NCI-H2029 treated with DMSO at 0.1 percent for 48 hours (cell line): ENCODE measurements at places on chromosomes 7 and 10.

- no peak for DNase-seq
These were observed 55.6 kb downstream of the DNAJB6 start for GRCh38 chr7:157392256-157393037.

DNA sequence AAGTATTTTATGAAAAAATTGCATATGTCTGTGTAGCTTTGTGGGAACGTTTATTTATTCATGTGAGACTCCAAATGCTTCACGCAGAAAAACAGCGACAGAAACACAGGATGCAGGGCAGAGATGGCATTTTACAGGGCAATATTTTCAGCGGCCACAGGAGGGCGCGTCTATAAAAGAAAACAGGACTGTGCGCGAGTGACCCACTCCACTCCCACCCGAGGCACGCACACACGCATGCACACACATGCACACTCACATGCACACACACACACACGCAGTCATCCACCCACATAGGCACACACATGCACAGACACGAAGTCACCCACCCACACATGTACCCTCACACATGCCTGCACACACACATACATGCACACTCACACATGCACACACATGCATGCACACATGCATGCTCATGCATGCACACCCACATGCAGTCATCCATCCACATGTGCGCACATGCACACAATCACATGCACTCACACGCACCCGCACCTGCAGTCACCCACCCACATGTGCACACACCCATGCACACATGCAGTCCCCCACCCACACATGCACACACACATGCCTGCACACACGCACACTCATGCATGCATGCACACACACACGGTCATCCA lies 96.3 kb downstream of the DNAJB6 start:
- DNase-seq = peak; percentile 4

DNA sequence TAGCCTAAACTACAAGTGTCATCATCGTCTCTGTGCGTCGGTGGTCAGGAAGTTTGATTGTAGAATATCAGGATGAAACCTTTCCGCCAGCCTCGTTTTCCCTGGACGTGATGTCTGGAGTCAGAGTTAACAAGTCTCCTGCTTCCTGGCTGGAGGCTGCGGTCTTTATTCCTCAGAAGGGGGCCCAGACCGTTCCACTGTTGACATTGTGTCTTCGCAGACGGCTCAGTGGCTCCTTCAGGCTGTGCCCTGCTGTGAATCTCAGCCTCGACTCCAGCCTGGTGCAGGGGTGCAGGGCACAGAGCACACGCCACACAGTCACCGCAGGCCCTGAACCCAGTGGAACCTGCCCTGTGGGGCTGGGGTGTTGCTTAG lies 37.2 kb upstream of the INSIG1 start:
- no peak for DNase-seq

DNA sequence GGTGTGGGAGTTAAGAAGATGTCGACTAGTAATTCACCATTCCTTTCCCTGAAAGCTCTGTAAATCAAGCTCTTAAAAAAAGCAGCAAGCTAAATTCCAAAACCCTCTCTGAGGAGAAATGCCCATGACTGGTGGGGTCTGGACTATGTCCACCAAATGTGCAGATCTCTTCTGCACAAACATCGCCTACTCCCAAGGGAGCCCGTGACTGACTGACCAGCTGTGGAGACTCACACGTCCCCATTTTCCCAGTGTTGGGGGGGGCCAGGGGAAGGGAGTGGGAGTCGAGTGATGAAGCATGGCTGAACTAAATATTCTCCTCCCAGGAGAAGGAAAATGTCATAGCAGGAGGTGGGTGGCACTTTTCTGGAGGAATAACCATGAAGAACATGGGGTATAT lies 164.1 kb upstream of the HPS1 start:
- DNase-seq = no peak

- no peak for DNase-seq
These were observed 88.7 kb downstream of the MAD1L1 start for GRCh38 chr7:2143981-2144595.

GRCh38 chr7:155458111-155458877 lies at the start of gene EN2:
TSS of gene EN2 (plus strand) at chr7:155458129. CDS start at chr7:155458378, 249 bp downstream.
- DNase-seq = no peak

- no peak for DNase-seq
These were observed 10.2 kb downstream of the TNRC18 start for GRCh38 chr7:5413449-5413786.

DNA sequence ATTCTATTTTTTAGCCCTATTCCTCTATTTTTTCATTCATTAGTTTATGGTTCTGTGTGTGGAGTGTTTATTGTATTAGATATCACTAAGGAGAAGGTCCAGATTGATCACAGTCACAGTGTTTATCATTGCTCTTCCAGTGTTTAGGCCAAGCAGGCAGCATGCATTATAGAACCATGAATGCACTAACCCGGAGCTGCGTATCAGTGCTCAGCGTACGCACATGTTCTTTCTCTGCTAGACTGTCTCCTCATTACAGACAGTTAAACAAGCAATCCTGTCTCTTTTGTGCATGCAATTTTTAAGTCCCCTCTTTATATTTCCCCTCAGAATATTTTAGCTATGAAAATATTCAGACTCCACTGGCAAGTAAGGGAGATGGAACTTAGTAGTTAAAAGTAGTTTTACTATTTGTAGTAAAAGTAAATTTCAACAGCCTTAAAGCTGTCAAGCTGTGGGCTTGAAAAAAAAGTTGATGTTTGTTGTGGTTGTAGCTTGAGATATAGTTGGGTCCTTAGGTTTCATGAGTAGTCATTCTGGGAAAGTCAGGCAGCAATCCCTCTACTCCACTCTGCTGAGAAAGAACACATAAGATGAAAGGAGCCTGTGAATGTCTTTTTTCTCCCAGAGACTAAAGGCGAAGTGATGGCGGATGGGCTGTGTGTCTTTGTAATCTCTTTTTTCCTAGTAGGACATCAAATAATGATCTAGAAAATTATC lies 260.4 kb downstream of the CDK14 start:
- DNase-seq = no peak

DNA sequence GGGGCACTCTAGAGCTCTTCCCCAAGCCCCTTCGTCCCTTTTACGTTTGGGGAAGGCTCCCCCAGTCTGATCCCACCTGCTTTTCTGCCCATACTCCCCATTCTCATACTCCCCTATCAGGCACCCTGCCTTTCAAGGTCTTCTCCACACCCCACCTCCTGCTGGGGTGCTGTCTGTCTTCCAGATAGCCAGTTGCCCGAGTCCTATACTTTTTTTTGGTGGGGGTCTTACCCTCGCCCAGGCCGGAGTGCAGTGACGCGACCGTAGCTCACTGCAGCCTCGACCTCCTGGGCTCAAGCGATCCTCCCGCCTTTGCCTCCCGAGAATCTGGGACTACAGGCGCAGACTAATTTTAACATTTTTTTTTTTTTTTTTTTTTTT lies 775 bp upstream of the ABHD11 start:
- DNase-seq = no peak

DNA sequence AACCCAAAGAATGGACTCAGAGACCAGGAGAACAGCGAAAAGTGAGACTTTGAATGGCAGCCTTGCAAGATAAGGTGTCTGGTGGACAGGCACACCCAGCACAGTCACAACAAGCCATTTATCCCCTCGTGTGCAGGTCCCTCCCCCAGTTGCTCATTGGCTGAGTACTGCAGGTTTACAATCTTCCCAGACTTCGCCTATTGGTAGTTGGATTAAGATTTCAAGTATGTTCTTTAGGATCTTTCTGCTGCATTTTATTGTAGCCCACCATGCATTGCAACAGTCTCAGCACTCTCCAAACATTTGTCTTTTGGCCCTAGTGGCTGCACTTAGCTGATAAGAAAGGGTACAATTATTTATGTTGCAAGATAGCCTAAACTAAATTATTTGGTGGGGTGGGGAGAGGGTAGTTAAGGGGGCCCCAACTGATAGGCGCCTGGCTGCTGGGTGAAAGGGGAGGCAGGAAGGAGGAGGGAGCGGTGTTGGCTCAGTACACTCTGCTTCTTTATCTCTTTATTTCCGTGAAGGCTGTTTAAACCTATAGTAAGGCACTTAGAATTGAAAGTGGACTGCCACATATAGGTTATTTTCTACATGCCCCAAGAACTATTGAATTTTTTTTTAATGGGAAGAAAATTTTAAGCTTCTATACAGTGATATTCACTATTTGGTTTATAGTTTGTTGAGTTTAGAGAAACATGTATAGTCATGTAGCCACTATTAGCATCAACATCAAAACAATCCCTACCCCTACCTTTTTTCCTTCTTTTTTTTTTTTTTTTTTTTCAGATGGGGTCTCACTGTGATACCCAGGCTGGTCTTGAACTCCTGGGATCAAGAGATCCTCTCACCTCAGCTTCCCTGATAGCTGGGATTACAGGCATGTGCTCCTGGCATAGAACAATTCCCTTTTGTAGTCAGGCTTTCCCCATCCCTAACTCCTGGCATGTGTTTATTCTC lies 54.2 kb downstream of the GUSB start:
- DNase-seq = no peak

DNA sequence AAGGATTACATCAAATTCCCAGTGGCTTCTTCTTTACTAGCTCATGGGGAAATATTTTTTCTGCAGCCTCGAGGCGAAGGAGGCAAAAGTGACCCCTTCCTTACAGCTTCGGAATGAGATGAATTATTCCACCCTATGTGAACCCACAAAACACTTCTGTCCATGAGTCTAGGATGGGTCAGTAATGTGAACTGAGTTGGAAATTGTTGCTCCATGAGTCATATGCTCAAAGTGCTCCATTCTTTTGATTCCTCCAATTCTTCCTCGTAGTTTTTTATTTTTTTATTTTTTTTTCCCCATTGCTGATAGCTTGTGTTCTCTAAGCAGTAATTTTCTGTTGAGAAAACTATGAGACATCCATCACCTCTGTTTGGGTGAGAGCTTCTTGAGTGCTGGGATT lies 31.7 kb upstream of the FAM204A start:
- DNase-seq = no peak

- DNase-seq = no peak
These were observed 302.6 kb upstream of the SEMA3D start for GRCh38 chr7:85489498-85489897.

- DNase-seq = no peak
These were observed 7.4 kb upstream of the TSPAN12 start for GRCh38 chr7:120865191-120865981.

DNA sequence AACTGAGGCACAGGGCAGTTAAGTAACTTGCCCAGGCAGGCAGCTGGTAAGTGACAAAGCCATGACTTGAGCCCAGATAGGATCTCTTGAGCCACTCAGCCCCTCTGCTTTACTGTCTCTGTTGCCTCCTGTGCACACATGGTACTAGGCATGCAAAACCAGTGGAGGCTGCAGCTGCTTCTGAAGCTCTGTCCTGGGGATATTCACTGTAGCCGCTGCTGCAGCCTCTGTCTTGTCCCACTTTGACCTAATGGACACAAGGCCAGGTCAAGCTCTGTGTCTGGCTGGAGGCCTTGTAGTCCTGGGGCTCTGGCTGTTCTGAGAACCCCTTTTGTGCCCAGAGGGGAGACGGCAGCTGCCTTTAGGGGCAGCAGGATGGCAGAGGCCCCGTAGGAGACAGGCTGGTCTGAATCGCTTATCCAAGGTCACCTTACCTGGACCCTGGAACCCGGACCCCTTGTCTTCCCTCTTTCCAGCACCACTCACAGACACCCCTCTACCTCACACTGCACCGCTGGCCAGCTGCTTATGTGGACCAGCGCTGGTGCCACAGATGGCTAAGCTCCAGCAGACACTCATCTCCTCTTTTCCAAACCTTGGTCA lies 57.6 kb downstream of the TSPAN15 start:
- DNase-seq = no peak

DNA sequence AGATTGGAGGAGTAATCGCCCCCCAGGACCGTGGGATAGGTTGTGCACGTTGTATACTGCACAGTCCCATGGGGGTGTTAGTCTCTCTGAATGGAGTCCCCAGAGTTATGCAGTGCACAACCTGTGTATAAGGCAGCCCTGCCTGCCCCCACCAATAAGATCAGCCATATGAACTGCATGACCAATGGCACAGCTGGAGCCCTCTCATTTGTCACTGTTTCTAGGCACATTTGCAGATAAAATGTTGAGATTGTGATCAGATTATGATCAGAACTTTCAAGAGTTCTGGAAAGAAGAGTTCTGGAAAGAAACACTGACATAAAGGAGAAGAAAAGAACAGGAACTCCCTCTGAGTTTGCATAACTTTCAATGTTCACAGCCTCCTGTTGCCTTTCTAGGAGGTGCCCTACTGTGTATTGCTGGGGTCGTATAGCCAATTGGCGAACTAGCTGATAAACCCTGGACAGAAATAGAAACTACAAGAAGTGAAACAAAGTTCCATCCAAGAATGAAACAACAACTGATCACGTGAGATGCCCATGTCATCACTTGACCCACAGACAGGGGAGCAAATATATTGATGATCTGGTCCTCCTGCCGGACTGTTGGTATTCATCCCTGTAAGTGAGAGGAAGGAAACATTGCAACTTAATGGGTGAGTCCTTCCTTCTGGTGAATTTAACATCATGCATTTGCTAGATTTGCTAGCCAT lies 49.6 kb upstream of the TOMM7 start:
- no peak for DNase-seq
